ENCODE measurements at places on chromosomes 3 and 15.

DNA sequence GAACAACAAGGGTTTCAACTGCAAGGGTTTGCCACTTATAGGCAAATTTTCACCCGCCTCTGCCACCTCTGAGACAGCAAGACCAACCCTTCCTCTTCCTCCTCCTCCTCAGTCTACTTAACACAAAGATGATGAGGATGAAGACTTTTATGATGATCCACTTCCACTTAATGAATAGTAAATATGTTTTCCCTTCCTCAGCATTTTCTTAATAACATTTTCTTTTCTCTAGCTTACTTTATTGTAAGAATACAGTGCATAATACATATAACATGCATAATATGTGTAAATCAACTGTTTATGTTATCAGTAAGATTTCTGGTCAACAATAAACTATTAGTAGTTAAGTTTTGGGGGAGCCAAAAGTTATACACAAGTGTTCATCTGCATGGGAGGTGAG, 77.4 kb downstream of the KLF15 start:
- no peak for DNase-seq

DNA sequence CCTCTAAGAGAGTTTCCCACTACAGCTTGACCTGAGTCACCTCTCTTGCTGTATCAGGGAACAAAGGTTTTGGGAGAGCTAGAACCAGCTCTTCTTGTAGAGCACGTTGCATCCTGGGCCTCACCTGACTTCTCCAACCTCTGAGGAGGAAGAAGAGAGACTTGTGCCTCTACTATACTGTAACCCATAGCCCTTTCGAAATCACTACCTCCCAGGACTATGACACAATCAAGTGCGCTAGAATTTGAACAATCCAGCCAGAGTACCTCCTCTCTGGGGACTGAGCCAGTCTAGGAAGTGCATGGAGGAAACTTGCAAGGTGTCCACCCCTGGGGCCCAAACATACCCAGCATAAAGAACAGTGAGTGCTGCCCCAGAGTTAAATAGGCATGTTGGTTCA, 192.8 kb upstream of the BHLHE40 start:
- no peak for DNase-seq

GRCh38 chr3:189458528-189458927, 172.7 kb upstream of the TP63 start:
- no peak for DNase-seq

DNA sequence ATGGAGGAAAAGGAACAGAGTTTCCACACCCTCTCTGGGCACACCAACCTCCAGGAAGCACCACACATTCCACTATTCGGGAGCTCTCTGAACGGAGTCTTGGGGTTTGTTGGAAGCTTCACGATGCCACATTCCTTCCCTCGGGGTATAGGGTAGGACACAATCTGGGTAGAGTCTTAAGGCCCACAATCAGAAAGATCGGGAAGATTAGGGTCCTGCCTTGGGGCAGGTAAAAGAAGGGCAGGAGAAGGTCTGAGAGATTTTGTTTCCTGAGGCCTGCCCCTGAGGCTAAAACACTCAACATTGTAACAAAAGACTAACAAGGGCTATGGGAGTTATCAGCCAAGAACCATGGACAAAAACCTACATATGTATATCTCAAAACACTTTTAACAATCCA, 89.2 kb upstream of the RAP2B start:
- no peak for DNase-seq

GRCh38 chr3:156820692-156821080, 5.5 kb upstream of the LEKR1 start:
- DNase-seq = no peak

GRCh38 chr3:82202269-82202668, 440.8 kb upstream of the GBE1 start:
- no peak for DNase-seq

GRCh38 chr15:78397382-78397781, 40.6 kb upstream of the IREB2 start:
- no peak for DNase-seq

DNA sequence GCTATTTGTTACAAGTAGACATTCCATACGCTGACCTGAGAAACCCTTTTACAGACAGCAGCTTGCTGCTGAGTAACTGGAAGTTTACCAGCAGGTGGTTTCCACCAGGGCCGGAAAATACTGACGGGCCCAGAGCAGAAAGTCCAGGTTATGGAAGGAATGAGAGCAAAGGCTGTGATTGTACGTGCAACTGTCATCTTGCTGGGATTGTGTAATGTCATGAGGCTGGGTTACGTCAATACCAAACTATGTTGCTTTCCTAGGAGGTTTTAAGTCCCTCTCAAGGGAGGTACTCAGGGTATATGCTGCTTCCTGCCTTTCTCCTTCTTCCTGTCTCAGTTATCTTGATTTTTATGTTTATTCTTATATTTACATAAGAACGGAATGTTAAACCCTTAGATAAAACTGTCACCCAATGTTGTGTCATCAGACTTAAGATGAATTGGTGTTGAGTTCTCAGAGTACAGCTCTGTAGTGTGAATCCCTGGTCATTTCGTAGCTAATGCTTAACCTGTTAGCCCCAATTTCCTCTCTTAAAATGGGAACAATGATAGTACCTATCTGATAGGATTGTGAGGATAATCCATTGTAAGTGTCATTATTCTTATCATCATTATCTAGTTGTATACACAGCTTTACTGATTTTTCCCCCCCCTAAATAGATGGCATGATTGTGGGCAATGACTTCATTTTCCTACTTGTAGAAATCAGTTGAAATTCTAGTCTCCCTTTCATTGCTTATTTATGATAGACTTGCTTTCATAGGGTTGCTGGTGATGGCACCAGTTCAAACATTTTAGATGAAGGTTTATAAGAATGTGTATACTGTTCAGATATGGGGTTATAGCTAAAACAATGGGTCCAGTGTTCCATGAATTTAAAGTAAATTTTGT, 101.4 kb downstream of the FNDC3B start:
- no peak for DNase-seq

- no peak for DNase-seq
These were observed 462.9 kb upstream of the SGO1 start for GRCh38 chr3:20648921-20649381.

Data from hypothalamus (tissue), 51 donors.